ENCODE measurements at places on chromosomes 7 and 10.

DNA sequence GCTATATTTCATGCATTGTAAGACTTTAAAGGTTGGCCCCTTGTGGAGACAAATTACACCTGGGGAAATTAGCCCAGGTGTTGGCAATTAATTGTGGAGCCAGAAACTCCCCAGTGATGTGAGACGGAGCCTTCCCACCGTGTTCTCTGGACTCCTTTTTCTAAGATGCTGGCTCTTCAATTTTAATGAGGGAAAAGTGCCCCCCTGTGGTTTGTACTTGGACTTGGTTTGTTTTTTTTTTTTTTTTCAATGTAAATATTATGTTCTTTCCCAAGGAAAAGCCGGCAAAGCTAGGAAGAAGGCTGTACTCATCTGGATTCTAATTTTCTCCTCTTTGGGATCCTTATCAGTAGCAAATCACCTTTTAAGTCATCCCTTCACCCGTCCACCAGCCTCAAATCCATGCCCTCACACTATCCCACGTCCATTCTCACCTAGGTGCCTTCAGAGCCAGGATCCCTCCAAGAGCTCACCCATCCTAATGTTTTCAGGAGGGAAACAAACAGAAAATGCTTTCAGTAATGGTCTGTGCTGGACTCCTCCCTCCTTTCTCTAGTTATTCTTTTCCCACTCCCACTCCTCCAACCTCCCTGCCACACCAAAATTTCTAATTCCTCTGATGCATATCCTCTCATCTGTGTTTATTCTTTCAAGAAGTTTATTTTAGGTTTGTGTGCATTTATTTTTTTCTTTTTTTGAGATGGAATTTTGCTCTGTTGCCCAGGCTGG is 20.4 kb upstream of the ST8SIA6 start:
- DNase-seq: no peak

DNA sequence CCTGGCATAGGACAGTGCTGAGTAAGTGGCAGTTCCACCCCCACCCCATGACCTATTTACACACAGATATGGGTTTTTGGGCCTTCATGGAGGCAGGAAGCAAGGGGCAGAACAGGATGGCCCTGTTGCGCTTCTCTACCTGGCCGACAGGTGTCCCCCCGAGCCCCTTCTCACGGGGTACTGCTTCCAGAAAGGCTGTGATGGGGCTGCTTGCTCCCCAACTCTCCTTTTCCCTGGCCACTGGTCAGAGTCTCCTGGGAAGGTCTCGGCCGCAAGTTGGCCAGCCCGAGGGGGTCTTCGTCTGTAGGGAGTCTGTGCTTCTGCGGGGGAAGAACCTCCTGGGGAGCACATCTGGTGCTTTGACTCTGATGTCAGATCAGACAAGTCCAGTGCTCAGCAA is 139.8 kb upstream of the TNS3 start:
- DNase-seq: no peak

GRCh38 chr10:129416956-129417765 is 49.9 kb upstream of the MGMT start:
- DNase-seq: peak; percentile 58

GRCh38 chr10:184911-185310 is 49.7 kb downstream of the ZMYND11 start:
- peak; percentile 16 for DNase-seq

DNA sequence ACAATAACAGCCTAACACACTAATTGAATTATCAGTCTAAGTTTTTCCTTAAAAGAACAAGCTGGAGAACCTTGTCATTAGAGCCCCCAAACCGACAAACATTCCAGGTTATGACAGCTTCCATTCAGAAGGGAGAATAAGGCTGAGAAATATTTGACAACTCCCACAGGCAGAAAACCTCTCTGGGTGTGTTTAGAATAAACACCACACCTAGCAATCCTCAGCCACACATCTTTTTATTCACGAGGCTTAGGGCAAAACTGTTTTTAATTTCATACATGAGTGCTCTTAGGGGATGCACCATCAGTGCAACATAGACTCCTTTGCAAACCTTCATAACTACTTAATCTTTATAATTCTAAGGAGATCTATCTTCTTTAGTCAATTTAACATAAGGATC is 24.2 kb downstream of the STN1 start:
- DNase-seq: no peak

DNA sequence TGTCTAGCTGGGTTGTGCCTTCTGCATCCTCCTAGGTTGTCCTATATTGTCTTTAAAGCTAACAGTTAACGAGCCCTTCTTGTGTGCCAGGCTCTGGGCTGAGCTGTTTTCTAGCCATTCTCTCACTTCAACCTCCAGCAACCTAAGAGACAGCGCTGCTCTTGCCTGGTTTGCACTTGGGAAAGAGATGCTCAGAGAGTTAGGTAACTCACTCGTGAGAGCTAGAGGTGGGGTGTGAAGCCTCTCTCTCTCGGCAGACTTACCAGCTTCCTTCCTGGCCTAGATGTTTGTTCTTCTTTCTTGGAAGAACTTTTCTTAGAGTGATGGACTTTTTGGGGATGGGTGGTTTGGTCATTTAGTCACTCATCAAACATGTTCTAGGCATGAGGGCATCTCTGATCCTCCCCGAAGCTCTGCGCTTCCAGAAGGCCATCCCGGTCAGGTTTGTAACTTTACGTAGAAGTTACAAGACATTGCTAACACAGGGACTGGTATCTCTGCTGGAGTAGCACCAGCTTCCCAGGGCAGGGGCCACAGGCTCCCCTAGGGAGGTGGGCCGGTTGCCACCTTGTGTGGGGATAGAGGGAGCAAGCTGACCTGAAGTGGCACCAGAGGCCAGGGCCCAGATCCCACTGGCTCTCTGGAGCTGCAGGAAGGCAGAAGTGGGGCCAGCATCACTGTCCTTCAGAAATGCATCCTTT is 14.3 kb downstream of the TSPAN15 start:
- no peak for DNase-seq

Measured in AG10803 (cell line).